ENCODE measurements at places on chromosomes 4 and X.

DNA sequence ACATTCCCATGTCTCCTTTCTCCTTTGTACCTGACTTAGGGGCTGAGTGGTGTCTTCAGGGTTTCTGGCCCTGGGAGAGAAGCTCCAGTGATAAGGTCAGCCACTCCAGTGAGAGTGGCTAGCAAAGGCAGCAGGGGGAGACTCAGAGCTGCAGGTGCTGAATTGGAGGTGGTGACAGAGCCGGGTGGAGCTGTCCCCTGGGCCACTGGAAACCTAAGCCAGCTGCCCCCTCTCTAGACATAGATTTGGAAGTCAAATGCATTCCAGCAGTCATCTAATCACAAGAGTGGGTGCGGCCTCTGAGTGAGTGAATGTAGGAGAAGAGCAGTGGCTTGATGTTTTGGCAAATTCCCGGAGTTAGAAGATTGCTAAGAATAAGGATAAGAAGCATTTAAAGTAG lies 28.5 kb downstream of the TRIM2 start:
- no peak for DNase-seq

- DNase-seq, result no peak
Measured at GRCh38 chr4:19478791-19479190, 772.9 kb upstream of the SLIT2 start.

DNA sequence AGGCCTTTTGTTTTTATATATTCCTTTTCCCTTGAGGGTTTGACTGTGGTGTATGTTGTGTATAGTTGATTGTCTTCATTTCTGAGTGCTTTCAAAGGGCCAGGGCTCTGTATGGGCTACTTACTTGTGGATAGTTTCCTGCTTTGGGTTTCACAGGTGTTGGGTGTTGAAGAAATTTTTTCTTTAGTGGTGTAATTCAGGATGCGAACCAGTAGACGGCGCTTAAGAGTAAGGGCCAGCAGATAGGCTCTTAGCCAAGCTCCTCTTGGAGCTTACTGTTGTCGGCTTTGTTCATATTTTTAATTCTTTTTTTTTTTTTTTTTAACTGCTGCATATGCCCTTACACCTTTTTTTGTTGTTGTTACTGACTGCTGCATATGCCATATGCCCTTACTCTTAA lies 276.3 kb upstream of the GALNT7 start:
- no peak for DNase-seq

- no peak for DNase-seq
Measured at GRCh38 chr4:37762294-37762990, 64.0 kb upstream of the PGM2 start.

GRCh38 chr4:101853691-101854090 lies 63.2 kb downstream of the BANK1 start:
- DNase-seq, result no peak

DNA sequence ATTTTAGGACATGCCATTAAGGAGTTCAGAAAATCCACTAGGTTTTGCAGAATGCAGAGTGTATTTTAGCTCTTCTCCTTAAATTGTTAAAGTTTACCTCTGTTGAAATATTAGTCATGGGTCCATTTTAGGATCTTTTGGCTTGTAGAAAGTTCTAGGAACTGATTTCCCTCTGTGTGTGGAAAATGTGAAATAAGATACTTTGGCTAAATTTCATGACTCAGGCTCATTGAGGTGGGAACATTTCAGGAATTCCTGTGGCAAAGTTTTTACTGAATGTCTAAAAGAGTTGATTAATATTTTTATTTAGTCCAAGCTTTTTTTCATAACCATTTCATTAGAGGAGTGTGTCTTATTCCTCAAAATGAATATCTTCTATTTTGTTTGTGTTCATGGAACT lies 7.0 kb downstream of the FHIP1A start:
- DNase-seq, result no peak

- no peak for DNase-seq
Measured at GRCh38 chrX:10008483-10009056, 41.4 kb downstream of the CLDN34 start.

DNA sequence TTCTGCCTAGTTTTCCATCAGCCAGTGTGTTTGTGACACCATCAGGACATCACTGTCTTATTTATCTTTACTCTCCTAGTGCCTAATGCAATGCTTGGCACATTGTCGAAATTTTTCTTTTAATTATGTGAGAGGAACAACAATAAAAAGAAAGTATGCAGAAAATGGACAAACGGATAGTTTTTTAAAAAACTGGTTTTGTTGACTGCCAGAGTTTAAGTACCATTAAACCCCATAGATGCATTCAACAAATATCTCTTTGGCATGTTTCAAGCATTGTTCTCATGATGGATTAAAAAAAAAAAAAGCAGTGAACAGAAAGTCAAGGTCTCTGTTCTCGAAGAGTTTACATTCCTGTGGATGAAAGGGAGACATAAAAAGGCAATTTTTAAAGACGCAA lies 398.4 kb downstream of the PPP3CA start:
- no peak for DNase-seq

DNA sequence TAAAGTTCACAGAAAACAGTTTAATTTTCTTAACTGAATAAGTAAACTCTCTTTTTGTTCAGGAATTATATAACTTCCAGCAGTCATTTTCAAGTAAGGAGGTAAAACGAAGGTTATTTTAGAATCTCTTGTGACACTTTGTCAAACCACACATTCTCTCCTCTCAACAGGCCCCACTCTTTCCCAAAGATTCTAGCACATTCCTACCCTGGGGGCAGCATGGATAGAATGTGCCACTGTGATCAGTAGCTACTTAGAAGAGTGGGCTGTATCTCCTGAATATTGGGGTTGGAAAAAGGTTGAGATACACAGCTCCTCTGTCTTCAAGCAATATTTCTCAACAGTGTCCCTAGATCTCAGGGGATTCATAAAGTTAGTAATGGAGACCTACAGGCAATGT lies 157.6 kb downstream of the EMCN start:
- no peak for DNase-seq

GRCh38 chr4:127145006-127145540 lies 487.7 kb upstream of the INTU start:
- no peak for DNase-seq

DNA sequence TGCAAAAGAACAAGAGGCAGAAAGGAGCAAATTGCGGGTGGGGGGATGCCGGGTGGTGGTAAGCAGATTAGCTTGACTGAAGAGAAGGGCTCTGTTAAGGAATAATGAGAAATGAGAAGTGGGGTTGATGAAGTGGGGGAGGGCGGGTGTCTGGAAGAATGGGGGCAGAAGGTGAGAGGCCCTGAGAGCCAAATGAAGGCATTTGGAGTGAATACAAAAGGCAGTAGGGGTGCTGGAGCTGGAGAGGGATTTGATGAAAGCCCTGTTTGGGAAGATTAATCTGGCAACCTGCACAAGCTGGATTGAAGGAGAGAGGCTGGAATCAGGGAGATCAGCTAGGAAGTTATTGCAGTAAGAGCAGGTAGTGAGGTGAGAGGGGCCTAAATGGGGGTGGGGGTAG lies 82.1 kb downstream of the GUCY2F start:
- no peak for DNase-seq

DNA sequence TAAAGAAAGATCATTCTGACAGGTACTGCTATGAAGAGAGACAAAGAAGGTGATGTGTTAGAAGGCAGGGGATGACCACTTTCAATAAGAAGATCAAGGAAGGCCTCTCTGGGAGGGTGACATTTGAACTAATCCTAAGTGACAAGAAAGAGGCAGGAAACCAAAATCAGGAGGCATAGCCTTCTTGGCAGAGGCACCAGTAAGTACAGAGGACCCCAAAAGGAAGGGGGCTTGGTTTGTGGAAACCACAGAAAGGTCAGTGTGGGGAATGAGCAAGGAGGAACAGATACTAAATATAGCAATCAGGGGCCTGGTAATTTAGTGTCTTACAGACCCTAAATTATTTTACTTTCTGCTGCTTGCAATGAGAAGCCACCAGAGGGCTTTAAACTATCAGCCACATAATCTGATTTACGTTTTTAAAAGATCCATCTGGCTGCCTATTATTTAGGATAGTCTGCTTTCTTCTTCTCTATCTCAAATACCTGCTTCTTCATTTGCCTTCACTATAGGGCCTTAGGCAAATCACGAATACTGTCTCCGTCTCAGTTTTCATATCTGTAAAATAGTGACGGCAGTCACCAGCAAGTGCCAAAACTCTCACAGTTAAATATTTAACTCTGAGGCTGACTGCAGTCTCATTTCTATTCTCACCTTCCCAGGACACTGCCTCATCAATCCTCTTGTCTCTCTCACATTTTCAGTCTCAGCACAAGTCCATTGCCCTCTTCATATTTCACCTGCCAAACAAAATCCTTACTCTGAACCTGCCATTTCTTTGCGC lies 16.7 kb downstream of the NR3C2 start:
- DNase-seq, result no peak

DNA sequence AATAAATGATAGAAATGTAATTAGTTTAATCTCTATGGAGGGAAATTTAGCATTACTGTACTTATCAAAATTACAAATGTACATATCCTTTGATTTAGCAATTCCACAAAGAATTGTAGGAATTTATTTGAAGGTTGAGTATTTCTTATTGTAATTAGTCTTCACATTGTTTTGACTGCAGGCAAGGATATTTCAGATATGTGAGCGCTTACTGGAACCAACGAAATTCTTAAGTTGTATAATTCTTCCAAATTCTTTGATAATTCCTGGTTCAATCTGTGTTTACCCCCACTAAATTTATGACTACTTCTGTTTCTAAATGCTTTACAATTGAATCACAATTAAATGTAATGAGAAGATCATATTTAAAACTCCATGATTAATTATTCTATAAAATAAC lies 26.9 kb upstream of the WWC2 start:
- no peak for DNase-seq

GRCh38 chr4:182085051-182085480 lies 158.1 kb upstream of the TENM3 start:
- DNase-seq, result no peak

- no peak for DNase-seq
Measured at GRCh38 chr4:119663160-119663788, 34.7 kb upstream of the PDE5A start.

- DNase-seq, result no peak
Measured at GRCh38 chr4:159206427-159206871, 103.6 kb downstream of the RAPGEF2 start.

- DNase-seq, result no peak
Measured at GRCh38 chr4:36979533-36979932, 265.0 kb upstream of the NWD2 start.

DNA sequence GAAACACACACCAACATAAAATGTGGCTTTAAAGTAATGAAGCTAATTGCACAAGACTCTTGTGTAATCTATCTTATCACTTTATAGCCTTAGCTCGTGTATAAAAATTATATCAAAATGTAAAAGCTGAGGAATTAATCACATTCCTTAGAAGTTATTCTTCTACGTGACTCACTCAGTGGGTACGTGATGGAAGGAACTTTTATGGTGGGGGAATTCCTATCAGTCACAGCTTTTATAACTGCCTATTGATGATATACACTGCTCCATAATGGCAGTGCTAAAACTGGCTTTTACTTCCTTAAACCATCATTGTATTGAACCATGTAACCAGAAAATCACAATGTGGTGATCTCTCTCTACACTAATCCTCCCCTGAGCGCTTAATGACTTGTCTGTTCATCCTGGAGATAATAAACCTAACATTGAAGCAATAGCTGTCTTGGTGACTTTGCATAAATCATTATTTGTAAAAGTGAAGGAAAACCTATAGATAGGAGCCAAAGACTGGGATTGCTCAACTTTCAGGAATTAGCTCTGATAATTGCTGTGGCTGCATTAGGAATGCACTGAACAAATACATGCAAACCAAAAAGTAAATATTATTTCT lies 276.7 kb downstream of the GBA3 start:
- DNase-seq, result no peak

DNA sequence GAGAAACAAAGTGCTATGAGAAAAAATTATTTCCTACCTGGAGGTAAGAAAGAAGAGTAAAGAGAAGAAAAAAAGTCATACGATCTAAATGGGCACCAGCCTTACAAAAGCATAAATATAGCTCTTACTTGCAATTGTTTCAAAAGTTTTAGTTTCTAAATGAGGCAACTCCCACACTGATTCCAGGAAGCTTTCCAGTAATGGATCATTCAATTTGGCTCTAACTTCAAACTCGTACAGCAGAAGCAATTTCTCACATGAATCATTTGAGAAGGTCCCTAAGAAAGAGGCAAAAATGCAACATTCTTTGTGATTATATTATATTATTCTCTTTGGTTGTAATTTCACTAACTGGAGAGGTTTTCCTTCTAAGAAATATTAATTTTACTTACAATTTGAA lies 109.9 kb downstream of the DLG3 start:
- no peak for DNase-seq

DNA sequence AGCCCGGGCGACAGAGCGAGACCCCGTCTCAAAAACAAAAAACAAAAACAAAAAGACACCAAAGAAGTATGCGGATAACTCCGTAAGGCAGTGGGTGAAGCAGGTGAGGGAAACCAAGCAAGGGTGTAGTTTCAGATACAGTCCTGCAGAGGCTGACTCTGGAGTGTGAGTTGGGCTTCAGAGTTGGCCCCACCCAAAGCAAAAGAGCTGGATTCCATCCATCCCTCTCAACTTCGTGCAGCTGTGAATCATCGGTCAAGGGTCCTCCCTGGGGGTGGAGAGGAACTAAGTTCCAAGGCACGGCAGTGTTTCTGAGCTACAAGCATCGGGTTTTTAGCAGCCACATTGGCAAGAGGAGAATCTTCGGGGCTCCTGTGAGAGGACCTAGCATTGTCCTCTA lies 43.9 kb upstream of the FAM9A start:
- DNase-seq, result no peak

DNA sequence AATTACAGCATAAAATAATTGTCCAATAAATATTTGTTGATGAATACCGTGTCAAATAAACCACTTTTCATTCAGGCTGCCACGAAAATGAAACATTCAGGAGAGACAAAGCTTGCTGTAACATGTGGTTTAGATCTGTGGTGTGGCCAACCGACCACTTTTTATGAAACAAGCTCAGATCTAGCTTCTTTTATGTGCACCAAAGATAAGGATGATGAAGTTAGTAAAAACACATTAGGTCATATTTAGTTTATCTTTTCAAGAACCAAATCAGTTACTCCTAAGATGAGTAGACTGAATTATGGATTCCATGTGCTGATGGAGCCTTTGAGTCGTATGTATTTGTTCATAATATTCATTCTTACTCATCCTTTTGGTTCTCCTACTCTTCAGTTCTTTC lies 35.8 kb downstream of the STOX2 start:
- no peak for DNase-seq

GRCh38 chrX:67612231-67612630 lies 68.4 kb downstream of the AR start:
- DNase-seq, result no peak

- no peak for DNase-seq
Measured at GRCh38 chr4:67480810-67481209, 64.5 kb downstream of the CENPC start.

DNA sequence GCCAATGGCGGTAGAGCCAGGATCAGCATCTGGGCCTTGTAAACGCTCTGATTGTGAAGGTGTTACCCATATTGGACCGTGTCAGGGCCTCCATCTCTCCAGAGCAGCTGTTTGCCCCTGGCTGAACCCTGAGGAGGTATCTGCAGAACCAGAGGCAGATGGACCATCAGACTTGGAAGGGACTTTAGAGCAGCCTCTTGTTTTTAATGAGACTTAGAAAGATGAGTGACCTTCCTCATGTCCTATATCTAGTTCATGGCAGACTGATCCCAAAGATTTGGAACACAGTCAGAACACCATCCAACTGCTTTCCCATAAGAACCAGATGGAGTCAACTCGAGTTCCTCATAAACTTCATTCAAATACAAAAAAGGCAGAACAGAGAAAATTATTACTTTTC lies 135.1 kb upstream of the MSX1 start:
- DNase-seq, result no peak
